Omental fat pad (tissue), 4 donors: ENCODE measurements at places on chromosomes 3 and 15. TPM values are rescaled to one million over a fixed set of nuclear protein-coding genes. Genes with fewer than 3 reads are reported as not detected.

The CACNA2D3 gene
- total RNA-seq = 4.6 TPM

The NR1I2 gene
- not detected for total RNA-seq

The SV2B gene
- 1.3 TPM for total RNA-seq

The STAC gene
- 3.8 TPM for total RNA-seq

The SCN5A gene
- total RNA-seq = 0.06 TPM

The ADAMTSL3 gene
- total RNA-seq = 8.3 TPM

The ST6GAL1 gene
- total RNA-seq = 61.7 TPM

DNA sequence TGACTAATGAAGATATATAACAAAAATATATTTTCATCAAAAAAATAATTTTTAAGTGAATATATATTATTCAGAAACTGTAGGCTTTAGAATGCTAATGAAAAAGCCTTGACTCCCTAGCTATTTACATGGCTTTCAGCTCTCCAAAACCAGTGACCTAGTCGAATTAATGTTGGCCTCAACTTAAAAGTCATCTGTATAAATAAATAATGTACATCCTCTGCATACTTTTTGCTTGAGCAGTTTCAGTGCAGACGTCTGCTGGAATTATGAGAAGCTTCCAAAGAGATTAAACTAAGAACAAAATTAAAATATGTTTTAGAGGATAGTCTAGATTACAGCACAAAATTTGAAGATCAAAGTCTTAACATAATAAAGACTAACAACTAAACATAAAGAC is 520.4 kb upstream of the ALCAM start:
- DNase-seq = no peak

GRCh38 chr15:52255008-52255407 is 40.6 kb downstream of the MYO5C start:
- DNase-seq = no peak

- DNase-seq = no peak
These were observed 31.4 kb downstream of the EIF3J start for GRCh38 chr15:44568338-44568737.

GRCh38 chr15:45637141-45637540 is 2.3 kb downstream of the SQOR start:
- DNase-seq = no peak

DNA sequence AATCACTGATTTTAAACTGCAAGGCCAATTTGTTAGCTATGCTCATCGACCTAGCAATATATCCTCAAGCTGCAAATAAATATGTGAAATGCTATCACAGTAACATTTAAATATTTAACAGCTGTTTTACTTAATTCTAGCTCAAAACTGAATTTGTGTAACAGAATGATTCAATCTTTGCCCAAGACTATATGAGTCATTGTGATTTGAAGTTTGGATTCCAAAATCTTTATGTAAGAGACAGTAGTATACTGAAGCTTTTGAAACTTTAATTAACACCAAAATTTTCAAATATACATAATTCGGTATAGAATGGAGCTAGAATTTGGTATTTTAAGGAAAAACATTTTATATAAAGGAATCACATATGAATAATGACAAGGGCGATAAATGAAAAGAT is 603.0 kb upstream of the ROBO2 start:
- no peak for DNase-seq

DNA sequence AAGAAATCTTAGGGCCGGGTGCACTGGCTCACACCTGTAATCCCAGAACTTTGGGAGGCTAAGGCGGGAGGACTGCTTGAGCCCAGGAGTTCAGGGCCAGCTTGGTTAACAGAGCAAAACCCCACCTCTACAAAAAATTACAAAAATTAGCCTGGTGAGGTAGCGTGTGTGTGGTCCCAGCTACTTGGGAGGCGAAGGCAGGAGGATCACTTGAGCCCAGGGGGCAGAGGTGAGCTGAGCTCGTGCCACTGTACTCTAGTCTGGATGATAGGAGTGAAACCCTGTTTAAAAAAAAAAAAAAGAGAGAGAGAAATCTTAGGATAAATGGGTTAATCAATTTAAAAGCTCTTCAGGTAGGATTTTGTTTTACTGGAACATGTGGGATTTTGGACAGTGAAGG is 31.2 kb upstream of the DUT start:
- no peak for DNase-seq

DNA sequence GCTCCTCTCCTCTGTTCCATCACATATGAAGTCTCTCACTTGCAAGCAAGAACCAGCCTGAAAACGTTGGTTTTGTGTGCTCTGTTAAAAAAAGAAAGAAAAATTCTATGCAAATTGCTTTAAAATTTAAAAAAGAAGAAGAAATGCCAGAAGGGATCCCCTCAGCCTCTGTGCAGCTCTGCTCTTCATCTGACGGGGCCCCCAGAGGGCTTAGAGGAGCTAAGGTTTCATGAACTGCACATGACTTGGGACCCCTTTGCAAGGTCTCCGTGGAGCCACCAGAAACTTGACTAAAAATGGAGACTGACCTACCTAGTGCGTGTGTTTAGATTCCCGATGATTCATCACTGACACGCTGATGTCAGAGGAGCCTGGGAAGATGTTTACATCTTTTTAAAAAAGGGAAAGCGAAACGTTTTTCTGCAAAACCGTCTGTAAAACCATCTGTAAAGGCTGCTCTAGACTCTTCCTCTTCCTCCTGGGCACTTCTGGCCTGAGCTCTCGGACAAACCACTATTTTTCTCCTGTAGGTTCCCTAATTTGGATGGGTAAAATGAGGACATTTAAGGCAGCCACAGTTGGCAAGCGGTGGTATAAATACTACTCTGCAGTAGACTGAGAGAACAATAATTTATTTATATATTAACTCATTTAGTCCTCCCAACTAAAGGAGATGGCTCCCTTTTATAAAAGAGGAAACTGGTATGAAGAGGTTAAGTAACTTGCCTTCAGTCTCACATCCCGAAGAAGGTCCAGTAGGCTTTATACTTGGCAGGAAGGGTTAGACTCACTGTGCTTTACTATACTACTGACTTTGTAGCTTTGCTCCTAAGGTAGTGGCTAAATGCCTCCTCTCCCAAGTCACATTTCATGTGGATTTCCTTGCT is 67.2 kb upstream of the POLG start:
- no peak for DNase-seq

- peak; percentile 65 for DNase-seq
These were observed 24.8 kb downstream of the SHF start for GRCh38 chr15:45162771-45163507.

GRCh38 chr15:98155356-98155755 is 194.9 kb downstream of the ARRDC4 start:
- DNase-seq = no peak

DNA sequence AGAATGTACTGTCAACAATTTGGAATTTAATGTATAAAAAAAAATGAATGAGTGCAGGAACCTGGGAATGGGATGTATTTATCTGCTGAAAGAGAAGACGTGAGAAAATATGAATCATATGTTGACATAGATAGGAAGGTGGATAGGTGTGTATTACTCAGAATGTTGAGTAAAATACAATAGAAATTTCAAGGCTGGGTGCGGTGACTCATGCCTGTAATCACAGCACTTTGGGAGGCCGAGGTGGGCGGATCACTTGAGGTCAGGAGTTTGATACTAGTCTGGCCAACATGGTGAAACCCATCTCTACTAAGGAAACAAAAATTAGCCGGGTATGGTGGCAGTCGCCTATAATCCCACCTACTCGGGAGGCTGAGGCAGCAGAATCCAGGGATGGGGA is 202.8 kb downstream of the CADM2 start:
- no peak for DNase-seq
